ENCODE measurements at places on chromosomes 5 and 9. TPM values are rescaled to one million over a fixed set of nuclear protein-coding genes. Genes with fewer than 3 reads are reported as not detected.

DNA sequence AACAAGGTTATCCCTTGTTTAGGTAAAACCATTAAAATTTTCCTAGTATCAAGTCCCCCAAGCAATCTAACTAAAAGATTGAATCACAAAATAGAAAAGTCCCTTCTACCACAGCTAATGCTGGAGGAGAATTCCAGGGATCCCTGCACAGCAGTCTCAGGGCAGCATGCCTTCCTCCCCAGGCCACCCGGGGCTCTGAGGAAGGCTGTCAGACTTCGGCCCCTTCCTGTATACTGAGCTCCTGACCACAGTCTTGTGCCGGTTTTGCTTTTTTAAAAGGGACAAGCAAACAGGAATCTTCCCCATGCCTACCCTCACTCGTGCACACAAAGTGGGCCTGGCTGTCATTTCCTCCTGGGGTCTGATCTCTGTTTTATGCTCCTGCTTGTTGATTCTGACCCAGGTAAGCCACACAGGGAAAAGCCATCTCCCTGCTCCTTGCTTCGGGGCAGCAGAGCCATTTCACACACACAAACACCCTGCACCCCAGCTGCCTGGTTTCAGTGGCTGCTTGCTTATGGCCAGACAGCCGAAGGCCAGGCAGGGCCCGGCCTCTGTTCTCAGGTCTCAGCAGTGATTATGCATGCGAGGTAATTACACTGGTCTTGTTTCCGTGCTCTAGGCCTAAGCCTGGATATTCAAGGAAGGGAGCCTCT is 211.9 kb downstream of the NXNL2 start:
- no peak for DNase-seq

GRCh38 chr5:113340537-113340936 is 94.3 kb downstream of the TSSK1B start:
- no peak for DNase-seq

- DNase-seq = no peak
These were observed 182.6 kb upstream of the ELL2 start for GRCh38 chr5:96144289-96144688.

DNA sequence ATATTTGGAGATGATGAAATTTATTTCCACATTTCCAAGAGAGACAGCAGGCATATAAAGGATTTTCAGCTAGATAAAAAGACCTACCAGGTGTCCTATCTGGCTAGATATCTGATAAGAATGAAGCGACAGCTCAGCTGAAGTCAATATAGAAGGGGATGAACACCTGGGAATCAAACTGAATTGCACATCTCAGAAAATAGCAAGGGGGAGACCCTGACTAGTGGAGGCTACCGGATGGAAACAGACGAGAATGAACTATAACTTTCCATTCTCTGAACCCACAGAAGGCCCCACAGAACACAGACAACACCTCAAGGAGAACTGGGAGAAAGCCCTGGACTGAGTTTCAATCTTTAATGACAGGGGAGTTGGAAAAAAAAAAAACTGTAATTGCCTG is 51.1 kb downstream of the CPLANE1 start:
- no peak for DNase-seq

GRCh38 chr5:43567967-43568366 is 11.1 kb upstream of the PAIP1 start:
- no peak for DNase-seq

DNA sequence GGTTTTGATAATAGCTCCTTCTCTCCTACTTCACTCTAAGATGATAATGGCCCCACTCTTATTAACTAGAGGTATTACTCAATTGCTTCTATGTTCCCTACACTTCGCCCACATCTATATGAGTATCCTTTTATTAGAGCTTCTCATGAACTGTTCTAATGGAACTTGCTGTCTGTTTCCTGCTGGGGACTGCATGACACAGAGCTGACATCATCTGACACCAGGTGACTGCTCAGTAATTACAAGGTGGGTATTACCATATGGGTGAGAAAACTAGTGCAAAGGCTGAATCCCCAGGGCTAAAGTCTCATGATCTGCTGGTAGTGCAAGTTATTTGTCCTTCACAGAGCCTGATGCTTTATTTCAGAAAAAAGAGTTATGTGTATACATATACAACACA is 146.2 kb upstream of the PLCXD3 start:
- DNase-seq = no peak

DNA sequence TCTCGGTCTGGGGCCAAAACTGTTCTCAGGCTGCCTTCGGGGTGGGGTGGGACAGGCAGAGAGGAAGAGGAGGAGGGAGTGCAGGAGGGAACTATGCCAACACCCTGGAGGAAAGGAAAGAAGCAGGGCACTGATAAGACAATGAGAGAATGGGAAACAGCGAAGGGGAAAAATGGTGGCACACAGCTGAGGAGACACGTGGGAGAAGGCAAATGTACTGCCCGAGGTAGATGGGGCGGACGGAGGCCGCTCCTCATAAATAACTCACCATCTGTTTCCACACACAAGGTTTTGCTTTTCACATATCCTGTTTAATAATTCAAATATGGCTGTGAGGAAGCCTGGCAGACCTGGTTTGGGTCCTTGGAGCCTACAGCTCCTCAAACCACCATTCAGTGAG is 148.2 kb upstream of the LRRTM2 start:
- DNase-seq = no peak

DNA sequence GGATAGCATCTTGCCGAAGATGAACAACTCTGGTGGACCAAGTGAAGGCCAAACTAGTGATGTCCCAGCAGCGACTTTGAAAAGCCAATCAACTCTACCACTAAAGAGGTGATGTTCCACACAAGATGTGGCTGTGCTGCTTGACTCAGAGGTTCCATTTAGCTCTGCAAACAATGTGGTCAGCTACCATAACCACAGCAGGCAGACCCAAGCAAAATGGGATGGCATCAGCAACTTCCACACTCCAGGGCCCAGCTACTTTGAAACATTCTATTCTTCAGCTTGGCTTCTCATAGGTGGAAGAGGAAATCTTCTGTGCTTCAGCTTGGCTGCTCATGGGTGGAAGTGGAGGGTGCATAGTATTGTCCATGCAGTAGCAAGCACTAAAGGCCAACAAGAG is 70.5 kb downstream of the IRX2 start:
- DNase-seq = no peak

DNA sequence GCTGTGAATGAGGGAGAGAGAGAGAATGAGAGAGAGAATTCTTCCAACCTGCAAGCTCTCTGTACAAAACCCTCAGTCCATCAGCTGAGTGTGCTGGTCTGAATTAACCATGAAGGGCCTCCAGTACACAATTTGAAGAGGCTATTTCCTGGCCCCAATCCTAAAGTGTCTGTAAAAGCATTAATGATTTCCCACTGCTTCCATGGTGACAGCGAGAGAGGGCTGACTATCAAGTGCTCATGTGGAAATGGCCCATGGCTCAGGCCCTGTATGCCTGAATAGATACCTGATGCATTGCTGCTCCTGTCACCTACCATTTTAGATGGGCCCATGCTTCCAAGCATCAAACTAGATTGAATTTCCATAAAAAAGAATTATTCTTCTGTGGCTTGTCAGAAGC is 592.4 kb downstream of the KIF4B start:
- DNase-seq = no peak

GRCh38 chr5:74243634-74244033 is 396.9 kb downstream of the ENC1 start:
- DNase-seq = no peak

GRCh38 chr9:95134457-95134881 is 183.0 kb downstream of the FANCC start:
- DNase-seq = no peak

- no peak for DNase-seq
These were observed 106.4 kb downstream of the ZSWIM6 start for GRCh38 chr5:61438298-61438970.

DNA sequence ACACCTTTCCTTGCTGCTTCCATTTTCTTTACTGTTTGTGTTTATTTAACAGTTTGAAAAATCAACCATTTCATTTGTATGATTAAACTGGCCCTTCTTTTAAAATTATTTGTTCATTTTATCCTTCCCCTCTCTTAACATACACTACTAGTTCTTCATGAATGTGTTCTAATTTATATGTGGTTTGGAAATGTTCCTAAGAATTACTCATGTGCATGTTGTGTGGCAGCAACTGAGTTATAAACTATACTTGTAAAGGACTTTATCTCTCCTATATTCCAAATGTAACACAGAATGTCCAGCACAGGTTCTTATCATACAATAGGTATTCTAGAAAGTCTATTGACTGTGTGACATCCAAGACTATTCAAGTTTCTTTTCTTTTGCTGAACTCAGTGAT is 358.2 kb upstream of the MEF2C start:
- no peak for DNase-seq

DNA sequence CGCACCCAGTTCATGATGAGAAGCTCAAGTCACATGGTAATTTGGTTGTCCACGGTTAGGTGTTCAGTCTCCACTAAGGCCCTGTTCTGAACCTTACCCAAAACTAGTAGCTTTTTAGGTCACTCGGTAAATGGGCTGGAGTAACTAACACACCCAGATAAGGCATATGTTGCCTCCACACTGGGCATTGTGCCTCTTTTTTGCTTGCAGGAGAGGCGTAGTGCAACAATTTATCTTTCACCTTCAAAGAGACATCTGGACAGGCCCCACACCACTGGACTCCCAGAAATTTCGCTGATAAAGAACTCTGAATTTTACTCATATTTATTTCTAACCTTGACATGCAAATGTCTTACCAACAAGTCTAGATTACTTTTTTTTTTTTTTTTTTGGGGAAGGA is 16.8 kb upstream of the PTGES start:
- DNase-seq = no peak

The CDO1 gene
- polyA plus RNA-seq = not detected

The LCN12 gene
- not detected for polyA plus RNA-seq

The PAEP gene
- polyA plus RNA-seq = not detected

The TPPP gene
- polyA plus RNA-seq = 2.5 TPM

The TTC39B gene
- 9.7 TPM for polyA plus RNA-seq

The TRIM14 gene
- 19.8 TPM for polyA plus RNA-seq

The OR13C8 gene
- polyA plus RNA-seq = not detected

The CFAP77 gene
- not detected for polyA plus RNA-seq

The KIF4B gene
- not detected for polyA plus RNA-seq

The CTXN3 gene
- 0.10 TPM for polyA plus RNA-seq

The ECM2 gene
- polyA plus RNA-seq = 0.99 TPM

The CDC20B gene
- polyA plus RNA-seq = 0.03 TPM
